Activated naive CD4-positive, alpha-beta T cell treated with anti-CD3 and anti-CD28 coated beads, Interleukin-2, amount 50 U/mL, for 16 hours (primary cell): ENCODE measurements at places on chromosomes 7 and 10.

DNA sequence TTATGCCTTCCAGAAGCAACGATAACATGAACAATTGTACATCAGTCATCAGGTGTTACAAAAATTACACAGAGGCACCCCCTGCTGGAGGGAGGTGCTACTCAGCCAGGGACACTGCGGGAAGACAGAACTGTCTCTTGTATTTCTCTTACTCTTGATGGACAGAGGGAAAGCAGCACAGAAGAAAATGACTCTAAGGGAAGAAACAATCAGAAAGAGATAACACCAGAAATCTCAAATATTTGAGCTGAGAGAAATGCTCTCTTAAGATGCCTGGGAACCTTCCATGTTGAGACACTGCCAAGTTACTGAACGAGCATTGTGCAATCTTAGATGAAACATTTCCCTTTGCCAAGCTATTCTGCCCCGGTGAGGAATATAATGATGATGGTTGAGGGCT is 227.6 kb upstream of the NPSR1 start:
- no peak for DNase-seq

DNA sequence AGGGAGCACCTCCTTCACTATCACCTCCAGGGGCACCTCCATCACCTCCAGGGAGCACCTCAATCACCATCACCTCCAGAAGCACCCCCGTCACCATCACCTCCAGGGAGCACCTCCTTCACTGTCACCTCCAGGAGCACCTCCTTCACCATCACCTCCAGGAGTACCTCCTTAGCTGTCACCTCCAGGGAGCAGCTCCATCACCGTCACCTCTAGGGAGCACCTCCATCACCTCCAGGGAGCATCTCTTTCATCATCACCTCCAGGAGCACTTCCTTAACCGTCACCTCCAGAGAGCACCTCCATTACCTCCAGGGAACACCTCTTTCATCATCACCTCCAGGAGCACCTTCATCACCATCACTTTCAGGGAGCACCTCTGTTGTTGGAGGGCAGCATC is 103.0 kb downstream of the DNAJB6 start:
- no peak for DNase-seq

DNA sequence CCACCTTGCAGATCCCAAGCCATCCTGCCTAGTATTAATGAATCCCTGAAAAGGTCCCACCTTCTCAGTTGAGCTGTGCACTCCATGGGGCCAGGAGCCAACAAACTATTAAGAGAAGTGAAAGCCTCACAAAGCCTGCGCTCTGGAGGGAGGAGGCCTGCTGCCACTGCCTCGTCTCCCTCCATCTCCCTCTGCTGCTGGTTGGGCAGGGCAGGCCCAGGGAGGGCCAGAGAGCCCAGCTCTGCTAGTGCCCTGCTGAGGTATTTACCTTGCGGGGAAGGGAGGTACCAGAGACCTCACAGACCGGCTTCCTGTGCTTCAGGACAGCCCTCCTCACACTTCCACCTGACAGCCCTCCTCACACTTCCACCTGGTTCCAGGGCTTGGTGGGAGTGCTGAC is 171.5 kb downstream of the SH3PXD2A start:
- no peak for DNase-seq

DNA sequence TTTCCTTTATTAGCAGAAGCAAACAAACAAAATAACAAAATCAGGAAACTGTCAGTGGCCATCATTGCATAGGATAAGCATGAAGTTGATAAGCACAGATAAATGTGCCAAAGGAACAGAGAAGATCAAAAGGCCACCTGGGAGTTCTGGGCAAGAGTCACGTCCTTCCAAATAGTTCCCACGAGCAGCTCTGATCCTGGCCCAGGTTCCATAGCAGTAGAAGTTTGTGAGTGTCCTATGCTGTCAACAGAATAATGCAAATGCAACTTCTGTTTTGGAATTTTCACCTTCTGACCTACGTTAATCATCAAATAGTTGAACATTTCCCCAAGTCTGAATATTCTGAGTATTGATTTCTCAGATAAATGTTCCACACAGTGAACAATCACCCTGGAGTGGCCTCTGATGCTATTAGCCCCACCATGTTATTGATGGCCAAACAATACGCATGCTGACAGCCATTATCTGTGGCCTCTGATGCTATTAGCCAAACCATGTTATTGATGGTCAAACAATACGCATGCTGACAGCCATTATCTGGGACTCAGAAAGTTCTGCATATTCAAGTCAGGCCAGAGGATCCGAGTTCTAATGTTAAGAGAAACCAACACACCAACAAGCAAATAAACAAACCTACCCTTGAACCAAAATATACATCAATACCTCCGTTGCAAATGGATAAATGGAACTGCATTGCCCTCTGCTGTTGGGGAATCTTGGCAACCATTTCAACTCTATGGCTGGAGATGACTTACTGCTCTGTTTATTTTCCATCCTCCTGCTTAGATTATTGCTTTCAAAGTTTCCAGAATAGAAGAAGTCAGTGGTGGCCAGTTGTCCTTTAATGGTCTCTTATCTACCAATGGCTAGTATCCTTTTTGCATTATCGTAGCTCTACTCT is 63.3 kb downstream of the MRC1 start:
- no peak for DNase-seq

- no peak for DNase-seq
Measured at GRCh38 chr7:48096273-48096672, 7.2 kb downstream of the UPP1 start.

- DNase-seq, result no peak
Measured at GRCh38 chr7:114663502-114663901, 248.9 kb downstream of the FOXP2 start.

- no peak for DNase-seq
Measured at GRCh38 chr10:22791665-22792064, 77.3 kb upstream of the PIP4K2A start.

GRCh38 chr10:73262105-73262730 is 9.8 kb upstream of the MRPS16 start:
- no peak for DNase-seq

GRCh38 chr7:22435720-22436119 is 64.3 kb downstream of the STEAP1B start:
- DNase-seq, result no peak

DNA sequence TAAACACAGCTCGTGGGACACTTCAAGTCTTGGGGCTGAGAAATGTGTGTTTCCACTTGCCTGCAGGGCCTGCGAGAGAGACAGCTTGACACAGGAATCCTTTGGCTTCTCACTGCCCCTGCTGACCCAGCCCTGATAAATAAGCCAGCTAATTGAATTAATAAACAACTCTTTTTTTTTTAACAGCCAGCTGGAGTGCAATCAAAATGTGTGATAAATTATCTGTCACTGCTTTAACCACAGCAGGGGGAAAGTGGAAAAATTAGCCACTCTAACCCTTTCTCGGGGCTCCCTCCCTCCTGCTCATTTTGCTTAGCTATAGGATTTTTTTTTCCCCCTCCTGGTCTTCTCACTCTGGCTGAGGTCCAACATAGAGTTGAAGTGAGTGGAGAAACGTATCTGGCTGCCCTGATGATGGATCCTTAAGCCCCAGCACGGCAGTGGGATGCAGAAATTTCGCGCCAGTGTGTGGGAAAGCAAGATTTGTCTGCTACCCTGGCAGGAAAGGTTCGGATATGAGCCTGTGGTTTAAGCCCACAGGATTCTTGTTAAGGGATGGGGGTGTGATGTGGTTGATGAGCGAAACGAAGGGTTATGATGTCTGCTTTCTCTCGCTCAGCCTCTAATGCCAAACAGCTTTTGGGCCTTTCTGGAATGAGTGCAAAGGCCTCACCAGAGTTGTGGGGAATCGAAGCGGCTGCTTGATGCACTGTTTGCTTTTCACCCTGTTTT is 173.8 kb downstream of the TRIL start:
- DNase-seq, result no peak

- no peak for DNase-seq
Measured at GRCh38 chr10:9853405-9854355, 1164.0 kb upstream of the CELF2 start.

GRCh38 chr7:95444796-95445195 is 10.0 kb upstream of the PON2 start:
- DNase-seq, result no peak

- DNase-seq, result no peak
Measured at GRCh38 chr7:116339564-116339963, 129.2 kb downstream of the TES start.

DNA sequence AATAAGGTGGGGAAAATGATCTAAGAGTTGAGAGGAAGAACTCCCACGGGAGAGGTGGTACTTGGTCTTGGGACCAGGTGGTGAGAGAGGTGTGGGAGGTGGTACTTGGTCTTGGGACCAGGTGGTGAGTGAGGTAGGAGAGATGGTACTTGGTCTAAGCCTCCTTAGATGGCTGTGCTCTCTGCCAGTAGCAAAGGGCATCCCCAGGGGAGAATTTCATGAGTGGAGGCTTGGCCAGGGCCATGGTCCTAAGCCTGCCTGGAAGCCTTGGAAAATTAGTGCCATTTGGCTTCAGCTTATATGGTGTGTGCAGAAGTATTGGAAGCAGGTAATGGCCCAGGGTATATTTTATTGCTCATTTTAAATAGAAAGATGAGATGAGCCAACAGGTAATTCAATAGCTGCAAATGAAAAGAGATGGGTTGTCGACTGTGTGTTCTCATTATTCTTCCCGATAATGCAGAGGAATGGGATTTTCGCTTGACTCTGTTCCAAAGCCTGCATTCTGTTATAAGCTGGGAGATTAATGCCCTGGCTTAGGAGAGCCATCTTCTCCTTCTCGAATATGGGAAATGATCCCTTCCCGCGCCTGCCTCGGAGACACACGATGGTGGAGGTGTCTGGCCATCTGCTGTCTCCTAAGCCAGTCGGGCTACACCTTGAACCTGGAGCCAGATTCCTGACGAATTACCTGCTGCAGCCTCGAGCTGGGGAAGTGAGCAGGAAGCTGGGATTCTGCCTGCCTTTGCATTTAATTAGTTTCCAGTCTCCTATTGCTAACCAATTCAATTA is 287.8 kb downstream of the GALNT17 start:
- no peak for DNase-seq
